T1000 (cell line): ENCODE measurements at places on chromosomes 5 and 9.
A peak's percentile ranks its signal among the peaks of the same experiment; 100 is the strongest.

GRCh38 chr5:149325166-149325735 lies 20.0 kb upstream of the GRPEL2 start:
- no peak for DNase-seq

DNA sequence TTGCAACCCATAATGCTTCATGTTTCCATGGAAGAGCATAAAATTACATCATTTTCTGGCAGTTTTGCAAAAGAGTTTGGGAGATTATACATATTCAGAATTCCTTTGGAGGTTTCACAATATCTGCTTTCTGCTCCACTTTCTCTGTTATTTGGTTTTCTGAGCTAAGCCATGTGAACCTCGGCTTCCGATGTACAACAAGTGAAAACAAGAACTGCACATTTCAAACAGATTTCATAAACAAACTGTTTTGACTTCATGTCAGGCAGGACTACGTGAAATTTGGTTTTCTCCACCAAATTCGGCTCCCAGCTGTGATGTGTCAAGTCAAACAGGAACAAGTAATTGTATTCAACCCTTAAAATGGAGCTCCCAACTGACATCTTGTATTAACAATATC lies 609.8 kb downstream of the IRX1 start:
- no peak for DNase-seq

DNA sequence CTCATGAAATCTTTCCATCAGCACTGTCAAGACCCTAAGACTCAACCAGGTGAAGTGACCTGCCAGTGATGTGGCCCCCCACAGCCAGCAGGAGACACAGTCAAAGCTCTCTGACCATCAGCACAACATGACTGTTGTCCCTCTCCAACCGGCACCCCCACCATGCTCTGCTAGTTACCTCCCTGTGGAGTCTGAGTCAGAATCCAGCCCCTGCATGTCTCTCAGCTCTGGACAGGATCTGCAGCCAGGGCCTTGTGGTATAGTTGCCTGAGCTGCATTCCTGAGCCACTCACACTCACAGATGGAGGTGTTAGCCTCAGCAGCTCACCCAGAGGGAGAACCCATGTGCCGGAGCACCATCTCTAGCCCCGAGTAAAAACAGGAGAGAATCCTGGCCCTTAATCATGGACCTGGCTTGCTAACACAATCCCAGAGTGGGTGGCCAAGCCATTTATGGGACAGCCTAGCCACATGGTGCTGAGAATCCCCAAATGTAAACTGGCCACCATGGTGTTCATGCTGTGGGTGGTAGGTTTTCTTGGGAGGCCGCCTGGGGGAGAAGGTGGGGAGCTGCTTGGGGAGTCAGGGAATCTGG lies 237.8 kb downstream of the PAPPA start:
- DNase-seq = no peak

- no peak for DNase-seq
These were observed 92.7 kb upstream of the HAND1 start for GRCh38 chr5:154570572-154571324.

- no peak for DNase-seq
These were observed 9.0 kb downstream of the CREBRF start for GRCh38 chr5:173065155-173065554.

DNA sequence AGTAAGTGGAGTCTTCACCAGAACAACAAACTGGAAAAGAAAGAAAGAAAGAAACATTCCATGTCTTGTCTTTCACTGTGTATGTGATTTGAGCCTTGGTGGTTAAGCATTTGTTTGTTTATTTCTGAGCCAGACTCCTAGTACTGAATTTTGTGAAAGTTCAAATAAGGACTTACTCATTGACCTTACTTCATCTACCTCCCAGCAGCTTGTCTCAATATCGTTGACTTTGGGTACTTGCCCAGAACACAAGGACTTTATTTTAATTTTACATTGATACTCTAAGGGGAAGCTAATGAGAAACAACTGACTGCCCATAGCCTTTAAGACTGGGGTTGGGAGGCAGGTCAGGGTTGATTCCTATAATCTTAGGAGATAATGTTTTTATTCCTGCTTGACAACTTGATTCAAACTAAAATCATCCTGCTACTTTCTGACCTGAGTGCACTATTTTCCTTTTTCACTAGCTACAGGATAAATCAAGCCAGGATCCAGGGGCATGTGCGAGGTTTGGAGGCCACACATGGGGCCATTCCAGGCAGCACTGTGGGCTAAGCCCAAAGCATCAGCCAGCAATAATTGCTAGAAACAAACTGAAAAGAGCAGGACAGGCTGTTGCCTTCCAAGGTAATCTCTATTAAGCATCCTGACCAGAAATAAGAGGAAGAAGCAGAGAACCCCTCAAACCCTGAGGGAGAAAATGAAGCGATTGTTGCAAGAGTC lies 138.9 kb upstream of the RUSC2 start:
- DNase-seq = no peak

GRCh38 chr5:160315968-160316367 lies 3.6 kb upstream of the CCNJL start:
- peak; percentile 15 for DNase-seq

DNA sequence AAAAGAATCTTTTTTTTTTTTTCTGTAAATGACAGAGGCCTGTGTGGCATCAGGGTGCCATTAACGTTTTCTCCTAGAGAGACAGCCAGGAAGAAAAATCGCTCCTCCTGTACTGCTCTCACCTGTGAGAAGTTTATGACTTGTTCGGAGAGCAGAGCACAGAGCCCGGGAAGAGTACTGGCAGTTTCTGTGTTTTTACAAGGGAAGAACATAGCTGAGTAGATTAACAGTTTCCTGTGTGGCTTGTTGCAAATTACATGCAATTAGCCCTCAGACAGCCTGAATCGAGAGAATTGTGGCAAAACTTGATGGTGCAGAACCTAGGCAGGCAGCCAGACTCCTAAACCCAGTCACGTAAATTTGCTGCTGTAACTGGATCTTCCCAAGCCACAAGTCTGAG lies 32.1 kb downstream of the PRKACG start:
- DNase-seq = no peak

DNA sequence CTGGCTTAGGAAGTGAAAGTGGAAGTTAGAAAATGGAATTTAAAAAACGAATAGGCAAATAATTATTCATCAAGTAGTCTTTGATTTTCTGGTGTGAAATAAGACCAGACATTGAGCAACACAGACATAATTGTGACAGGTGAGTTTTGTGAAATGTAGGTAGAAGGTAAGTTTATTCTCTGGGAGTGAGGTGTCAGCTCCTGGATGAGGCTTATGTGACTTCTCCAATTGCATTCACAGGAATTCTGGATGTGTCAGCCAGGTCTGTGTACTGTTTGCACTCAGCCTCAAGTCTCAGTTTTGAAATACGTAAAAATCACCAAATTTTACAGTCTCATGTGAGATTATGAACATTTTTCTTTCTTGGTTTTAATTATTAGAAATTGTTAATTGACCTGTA lies 537.6 kb downstream of the CETN3 start:
- DNase-seq = no peak

DNA sequence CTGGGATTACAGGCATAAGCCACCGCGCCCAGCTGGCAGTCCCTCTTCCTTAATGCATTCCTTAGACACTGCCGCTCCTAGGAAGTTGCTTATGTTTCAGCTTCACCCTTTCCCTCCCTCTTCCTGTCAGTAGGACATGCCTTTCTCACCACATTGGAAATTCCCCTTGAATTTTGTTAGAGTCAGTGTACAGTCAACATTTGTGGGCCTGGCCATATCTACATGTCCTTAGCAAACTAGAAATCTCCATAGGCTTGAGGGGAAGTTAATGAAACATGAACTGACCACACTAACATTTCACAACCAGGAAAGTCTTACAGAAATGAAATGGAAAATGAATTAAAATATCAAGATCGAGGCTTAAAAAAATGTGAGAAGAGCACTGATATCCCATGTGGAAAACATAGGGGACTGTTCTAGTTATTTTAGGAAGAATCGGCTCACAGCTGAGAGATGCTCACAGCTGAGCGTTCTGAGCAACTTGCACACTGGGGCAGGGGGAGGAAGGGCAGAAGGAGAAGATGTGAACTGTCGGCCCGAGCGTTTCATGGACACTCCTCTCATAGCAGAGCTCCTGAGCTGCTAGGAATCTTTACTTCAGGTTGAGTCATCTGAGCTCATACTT lies 21.1 kb upstream of the LVRN start:
- DNase-seq = peak; percentile 68

- no peak for DNase-seq
These were observed 81.0 kb upstream of the SLC25A51 start for GRCh38 chr9:37984672-37985611.

DNA sequence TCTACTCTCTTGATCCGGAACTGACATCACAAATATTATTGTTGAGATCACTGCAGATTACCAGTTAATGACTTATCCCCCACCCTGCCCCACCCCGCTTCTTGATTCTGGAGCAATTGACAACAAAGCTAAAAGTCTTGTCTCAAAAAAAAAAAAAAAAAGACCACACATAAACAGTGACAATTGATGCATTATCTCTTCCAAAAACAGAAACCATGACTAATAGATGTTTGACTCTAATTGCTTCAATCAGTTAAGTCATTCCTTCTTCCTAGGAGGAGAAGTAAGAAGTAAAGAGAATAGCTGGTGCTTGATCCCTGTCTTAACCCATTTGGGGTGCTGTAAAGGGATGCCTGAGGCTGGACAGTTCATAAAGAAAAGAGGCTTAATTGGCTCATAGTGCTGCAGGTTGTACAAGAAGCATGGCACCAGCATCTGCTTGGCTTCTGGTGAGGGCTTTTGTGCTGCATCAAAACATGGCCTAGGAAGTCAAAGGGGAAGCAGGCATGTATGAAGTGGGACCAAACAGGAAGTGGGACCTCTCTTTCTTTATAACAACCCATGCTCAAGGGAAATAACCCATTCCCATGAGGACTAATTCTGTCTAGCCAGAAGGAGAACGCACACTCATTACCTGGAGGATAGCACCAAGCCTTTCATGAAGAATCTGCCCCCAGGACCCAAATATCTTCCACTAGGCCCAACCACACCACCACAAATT lies 158.7 kb downstream of the TMEM167A start:
- DNase-seq = no peak

GRCh38 chr9:7370381-7370780 lies 429.2 kb downstream of the DMAC1 start:
- no peak for DNase-seq

DNA sequence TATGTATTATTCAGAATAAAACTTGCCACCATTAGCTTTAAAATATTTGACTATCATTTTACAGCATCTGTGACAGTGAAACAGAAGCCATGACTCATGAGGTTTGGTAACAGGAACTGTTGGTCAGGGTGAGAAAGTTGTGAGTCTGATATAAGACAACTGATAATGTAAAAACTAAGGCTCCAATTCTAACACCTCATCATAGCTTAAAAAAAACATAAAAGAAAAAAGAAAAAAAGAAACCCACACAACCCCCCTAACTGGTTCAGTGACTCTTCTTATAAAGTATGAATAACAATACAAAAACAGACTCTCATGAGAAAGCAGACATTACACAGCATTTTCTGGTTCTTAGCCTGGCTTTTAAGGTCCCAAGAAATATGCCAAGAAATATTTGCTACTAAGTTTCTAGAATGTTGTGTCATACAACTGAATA lies 85.8 kb downstream of the MRPS27 start:
- DNase-seq = no peak

GRCh38 chr9:38047301-38048251 lies 21.5 kb downstream of the SHB start:
- peak; percentile 46 for DNase-seq

GRCh38 chr9:89719202-89719601 lies 114.4 kb downstream of the GADD45G start:
- DNase-seq = no peak

DNA sequence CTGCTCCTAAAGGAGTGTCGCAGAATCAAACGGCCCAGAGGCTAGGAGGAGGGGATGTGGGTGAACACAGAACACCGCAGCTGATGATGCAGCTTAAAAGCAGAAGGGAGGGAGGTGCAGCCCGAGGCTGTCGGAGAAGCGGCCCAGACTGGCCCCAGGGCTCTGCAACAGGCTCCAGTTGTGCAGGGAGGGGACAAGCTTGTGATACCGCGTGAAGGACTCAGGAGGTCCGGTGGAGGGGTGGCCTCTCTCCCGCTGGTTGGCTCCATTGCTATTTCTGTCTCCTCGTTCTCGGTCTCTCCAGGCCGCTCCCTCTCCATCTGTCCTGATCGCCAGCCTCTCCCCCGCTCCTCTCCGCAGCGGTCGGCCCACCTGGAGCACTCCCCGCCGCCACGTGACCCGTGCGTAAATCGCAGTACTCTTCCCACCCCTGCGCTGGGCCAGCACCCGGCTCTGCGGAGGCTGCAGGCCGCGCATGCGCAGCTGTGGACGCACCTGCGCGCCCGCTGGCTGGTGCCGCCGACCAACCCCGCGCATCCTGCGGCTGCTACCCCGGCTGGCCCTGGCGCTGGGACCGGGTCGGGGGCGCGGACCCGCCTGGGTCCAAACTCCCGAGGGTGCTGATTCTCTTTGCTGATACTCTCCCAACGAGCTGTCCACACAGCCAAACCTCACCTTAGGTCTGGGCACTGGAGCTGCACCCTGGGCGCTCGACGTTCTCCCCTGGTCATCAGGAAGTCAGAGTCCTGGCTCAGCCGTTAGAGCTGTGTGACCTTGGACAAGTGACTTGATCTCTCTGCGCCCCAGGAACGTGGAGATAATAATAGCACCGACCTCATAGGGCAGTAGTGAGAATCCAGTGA lies 3.7 kb upstream of the STXBP1 start:
- peak; percentile 47 for DNase-seq

GRCh38 chr5:176407456-176408251 lies 8.7 kb downstream of the CLTB start:
- DNase-seq = no peak

- DNase-seq = no peak
These were observed 1.1 kb downstream of the FEM1C start for GRCh38 chr5:115543365-115544042.

DNA sequence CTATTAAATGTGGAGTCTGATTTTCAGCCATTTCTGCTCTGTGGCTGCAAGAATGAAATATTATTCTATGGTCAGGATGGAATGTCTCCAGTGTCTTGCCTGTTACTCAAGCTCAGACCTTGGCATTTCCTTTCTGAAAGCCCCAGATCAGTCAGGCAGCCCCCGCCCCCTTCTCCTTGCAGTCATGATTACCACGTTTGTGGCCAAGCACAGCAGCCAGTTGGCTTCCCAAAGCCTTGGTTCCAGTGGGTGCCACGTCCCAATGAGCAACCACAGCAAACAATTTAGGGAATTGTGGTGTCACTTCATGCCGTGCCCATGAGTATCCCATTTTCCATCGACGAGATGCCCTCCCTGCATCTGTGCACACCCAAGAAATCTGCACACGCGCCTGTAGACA lies 9.7 kb upstream of the OBP2A start:
- no peak for DNase-seq

GRCh38 chr9:23379842-23380241 lies 446.2 kb downstream of the ELAVL2 start:
- DNase-seq = no peak
